Stomach (tissue), 19 donors: ENCODE measurements at places on chromosomes 6 and 20.

DNA sequence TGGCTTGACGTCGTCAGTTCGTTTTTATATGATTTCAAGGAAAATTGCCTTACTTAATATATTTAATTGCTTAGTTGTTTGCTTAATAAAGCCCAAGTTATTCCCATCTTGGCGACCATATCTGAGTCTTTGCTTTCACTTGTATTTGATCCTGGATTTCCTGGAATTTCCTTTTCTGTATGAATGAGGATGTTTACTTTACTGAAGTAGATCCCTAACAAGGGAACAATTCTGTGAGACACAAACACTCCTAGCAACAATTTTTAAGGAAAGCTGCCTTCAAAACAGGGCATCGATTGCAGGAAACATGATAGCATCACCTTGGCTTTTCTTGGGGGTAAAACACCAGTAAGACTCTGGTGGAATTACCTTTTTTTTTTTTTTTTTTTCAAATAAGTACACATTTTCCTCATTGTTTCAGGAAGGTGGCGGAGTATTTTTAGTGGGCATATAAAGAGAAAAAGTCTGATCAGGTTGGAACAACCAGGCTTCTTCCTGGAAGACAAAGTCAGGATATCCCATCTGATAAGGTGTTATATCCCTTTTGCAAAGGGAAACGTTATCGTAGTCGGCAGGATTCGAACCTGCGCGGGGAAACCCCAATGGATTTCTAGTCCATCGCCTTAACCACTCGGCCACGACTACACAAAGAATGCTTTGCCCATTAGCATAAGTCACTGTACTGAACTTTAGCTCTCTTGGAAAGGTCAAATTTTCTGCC, 68.5 kb upstream of the ZNF184 start:
- DNase-seq, result no peak

DNA sequence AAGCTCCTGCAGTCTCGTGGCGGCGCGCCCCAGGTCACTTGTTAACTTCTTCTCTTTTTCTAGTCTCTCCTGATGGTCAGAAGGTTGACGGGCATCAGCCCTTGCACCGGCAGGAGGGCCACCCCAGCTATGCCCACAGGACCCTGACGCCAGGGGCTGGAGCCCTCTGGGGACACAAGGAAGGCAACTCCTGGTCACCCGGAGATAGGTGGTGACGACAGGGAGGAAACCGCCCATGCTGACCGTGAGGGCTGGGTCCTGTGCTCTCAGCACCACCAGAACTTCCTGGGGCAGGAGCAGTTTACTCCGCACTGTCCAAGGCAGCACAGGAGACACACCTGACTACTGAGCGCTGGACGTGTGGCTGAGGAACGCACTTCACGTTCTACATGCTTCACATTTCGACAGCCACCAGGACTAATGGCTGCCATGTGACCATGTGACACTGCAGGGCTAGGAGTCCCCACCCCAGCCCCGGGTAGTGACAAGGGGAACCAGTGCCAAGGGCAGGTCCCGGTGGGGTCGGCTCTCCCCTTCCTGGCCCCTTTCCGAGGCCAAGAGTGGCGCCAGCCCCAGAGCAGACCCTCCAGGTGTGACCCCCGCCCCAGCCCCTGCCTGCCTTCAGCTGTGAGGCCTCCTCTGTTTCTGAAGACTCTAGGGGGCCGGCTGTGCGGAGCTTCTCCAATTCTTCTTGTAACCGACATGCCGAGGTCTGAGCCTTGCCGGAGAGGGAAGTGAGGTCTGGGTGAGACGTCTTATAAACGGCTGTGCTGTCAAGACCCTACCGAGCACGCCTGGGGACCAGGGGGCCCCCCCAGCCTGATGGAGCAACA, 45.2 kb downstream of the DSTN start:
- DNase-seq, result peak; percentile 68

DNA sequence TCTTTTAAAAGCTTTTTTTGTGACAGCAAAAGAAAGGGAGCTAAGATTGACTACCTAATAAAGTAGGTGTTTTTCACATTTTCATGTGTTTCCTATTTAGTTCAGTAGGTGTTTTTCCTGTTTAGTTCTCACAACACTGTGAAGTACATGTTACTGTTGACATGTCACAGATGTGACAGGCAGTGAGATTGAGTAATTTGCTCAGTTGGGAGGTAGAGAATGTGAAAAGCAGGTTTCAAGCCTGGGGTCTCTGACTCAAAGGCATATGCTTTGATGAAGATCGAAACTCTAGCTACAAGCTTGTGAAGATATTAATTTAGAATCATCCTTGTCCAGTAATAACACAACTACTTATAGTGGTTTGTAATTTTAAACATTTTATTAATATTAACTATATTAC, 43.1 kb downstream of the SLX4IP start:
- no peak for DNase-seq

DNA sequence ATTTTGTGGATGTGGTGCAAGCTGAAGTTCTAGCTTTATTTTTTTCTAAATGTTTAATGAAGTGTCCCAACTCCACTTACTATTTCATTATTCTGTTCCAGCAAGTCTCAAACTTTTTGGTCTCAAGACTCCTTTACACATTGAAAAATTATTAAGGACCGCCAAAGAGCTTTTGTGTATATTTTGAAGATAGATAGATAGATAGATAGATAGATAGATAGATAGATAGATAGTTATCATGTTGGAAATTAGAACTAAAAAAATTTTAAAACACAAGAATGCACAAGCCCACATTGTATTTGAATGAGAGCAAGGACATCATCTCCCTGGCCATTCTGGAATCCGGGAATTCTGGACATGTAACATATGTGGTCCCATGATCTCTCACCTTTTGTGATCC, 181.2 kb upstream of the SNX9 start:
- DNase-seq, result no peak

DNA sequence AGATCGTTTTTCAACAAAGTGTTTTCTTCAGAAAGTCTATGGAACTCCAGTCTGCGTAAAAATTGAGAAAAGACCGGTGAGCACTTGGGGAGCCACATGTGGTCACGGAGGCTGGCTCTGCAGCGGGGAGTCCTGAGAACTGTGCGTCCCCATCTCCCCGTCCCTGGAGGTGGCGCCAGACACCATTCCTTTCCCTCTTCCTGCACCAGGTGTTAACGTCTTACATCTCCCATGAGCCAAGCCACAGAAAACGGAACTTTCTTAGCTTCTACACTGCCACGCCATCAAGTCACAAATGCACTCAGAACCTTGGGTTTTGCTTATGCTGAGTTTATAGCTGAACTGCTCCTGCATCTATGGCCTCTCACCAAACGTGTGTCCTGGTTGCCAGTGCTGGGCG, 62.6 kb downstream of the GINS1 start:
- DNase-seq, result peak; percentile 74

DNA sequence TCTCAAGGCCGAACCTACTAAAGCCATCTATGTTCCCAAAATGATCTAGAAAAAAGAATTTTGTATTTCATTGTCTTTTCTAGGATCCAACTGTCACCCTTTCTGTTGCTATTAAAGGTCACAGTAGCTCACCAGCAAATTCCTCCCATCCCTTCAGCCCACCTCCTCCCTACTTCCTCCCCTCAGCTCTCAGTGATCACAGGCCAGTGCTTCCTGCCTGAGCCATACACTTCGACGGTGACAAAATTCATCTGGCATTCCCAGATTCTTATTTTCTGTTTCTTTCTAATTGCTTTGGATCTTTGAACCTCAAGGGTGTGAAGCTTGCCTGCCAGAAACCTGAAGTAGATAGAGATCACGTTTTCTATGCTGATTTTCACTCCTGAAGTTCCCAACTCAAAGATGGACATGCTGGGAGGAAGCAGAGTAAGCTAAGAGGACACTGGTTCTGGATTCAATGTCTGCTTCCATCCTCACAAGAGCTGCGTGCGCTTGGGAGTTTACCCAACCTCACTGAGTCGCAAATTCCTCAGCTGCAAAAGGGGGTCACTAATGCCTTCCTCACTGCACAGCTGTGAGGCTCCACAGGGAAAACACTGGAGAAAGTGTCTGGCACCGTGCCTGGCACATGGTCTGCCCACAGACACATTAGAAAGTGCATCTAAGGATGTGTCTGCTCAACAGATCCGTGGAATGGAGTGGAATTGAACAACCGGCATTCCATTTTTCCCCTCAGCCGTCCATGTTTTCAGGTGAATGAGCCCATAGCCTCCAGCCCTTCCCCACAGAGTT, 34.5 kb downstream of the MDGA1 start:
- DNase-seq, result no peak

GRCh38 chr20:21513881-21514540, at the start of gene NKX2-2:
TSS of gene NKX2-2 (minus strand) at chr20:21514064. CDS start at chr20:21513669, 395 bp downstream.
- no peak for DNase-seq

GRCh38 chr20:49973981-49974380, 8.8 kb upstream of the SNAI1 start:
- no peak for DNase-seq

DNA sequence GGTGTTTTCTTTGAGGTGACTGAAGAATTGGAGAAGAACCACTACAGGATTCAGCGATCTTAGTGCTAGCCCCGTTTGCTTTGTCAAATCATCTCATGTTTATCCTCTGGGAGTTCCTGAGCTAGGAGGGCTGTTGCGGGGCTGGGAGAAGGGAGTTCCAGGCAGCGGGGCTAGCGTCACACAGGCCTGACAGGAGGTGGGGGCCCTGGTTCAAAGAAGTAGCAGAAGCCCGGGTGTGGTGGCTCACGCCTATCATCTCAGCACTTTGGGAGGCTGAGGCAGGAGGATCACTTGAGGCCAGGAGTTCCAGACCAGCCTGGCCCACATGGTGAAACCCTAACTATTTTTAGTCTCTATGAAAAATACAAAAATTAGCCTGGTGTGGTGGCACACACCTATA, 33.2 kb upstream of the SULF2 start:
- no peak for DNase-seq
